ENCODE measurements at places on chromosomes 11 and 22. TPM values are rescaled to one million over a fixed set of nuclear protein-coding genes. Genes with fewer than 3 reads are reported as not detected.

The GRM5 gene
- total RNA-seq: 0.33 TPM

The POU2AF3 gene
- 1.6 TPM for total RNA-seq

The MIOX gene
- not detected for total RNA-seq

The OR52A1 gene
- total RNA-seq: not detected

The ATP6V1E1 gene
- total RNA-seq: 117 TPM

The OR5B21 gene
- not detected for total RNA-seq

The KRTAP5-4 gene
- total RNA-seq: not detected

The RABL2B gene
- total RNA-seq: 32.1 TPM

GRCh38 chr11:69423611-69424385, 57.7 kb upstream of the LINC01488 start:
- DNase-seq: no peak

DNA sequence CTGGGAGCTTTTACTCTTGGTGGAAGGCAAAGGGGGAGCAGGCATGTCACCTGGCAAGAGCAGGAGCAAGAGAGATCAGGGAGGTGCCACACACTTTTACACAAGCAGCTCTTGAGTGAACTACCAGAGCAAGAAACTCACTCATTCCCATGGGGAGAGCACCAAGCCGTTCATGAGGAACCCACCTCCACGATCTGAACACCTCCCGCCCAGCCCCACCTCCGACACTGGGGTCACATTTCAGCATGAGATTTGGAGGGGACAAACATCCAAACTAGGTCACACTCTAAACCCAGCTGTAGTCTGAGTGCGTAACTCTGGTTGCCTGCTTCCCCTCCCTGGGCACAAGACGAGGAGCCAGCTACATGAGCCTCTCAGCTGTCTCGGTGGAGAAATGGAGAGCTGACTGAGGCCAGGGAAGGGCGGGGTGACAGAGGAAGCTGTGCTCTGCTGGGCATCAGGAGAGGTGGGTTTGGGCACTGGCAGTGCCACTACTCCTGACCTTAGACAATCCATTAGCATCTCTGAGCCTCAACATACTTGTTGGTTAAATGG, 134.6 kb downstream of the PKNOX2 start:
- DNase-seq: no peak

DNA sequence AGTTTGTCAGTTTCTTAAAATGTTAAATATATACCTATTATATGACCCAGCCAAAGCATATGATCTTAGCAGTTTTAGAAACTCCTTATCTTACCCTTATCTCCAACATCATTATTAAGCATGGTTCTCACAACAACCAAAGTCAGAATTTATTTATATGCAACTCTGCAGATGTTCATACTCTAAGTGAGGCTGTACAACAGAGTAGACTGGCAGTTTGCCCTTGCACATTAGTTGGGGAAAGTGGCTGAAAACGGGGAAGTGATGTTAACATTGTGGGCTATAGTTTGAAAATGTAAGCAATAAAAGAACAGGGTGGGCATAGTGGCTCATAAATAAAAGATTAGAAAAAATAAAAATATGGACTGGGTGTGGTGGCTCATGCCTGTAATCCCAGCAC, 49.7 kb downstream of the ATG16L2 start:
- no peak for DNase-seq

DNA sequence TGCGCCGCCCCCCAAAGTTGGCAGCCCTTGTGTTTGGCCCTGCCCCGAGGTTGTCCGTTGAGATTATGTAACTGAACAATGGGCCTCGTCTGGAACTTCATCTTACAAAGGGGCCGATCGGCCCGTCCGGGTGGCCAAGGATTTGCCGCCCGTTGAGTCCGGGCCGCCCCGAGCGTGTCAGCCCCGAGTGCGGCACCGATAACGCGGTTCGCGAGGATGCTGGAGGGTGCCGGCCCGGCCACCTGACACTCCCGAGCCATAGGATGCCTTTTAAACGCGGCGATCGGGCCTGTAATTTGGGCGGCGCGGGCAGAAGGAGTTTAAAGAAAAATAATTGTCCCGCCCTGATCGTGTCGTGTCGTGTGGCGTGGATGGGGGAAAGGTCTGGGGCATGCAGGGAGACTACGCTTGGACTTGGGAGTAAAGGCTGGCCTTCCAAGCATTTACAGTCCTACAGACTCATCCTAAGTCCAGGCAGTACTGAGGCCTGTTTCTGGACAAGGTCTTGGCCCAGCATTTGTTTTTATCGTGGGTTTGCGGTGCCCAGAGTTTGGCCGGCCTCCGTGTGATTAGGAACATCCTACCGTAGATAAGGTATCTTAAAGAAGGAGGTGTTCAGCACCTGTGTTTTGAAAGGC, 1.3 kb downstream of the WEE1 start:
- no peak for DNase-seq

GRCh38 chr11:90512846-90513245, 290.0 kb upstream of the CHORDC1 start:
- DNase-seq: no peak

DNA sequence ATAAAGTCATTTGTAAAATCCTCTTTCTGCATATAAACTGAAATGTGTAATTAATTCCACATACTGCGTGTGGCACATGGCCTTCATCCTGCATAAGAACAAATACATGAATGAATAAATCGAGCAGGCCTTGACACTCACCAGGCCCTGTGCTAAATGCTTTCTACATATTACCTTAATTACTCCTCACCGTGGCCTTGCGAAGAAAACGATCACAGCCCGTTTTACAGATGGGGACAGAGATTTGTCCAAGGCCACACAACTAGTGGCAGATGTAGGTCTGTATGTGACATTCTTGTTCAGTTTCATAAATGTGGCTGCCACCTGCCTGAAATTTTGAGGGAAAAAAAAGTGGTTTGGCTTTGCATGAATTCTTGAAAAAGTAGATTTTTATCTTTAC, 5.8 kb upstream of the CCND1 start:
- no peak for DNase-seq

- DNase-seq: no peak
These were observed 49.9 kb upstream of the FADD start for GRCh38 chr11:70153133-70153727.
